ENCODE measurements at places on chromosomes 5 and 9.
A peak's percentile ranks its signal among the peaks of the same experiment; 100 is the strongest.

- no peak for DNase-seq
Measured at GRCh38 chr5:107604990-107605389, 65.7 kb downstream of the EFNA5 start.

- no peak for DNase-seq
Measured at GRCh38 chr5:72630081-72630480, 122.9 kb upstream of the ZNF366 start.

- DNase-seq, result no peak
Measured at GRCh38 chr9:113057193-113057592, 669 bp upstream of the ZFP37 start.

DNA sequence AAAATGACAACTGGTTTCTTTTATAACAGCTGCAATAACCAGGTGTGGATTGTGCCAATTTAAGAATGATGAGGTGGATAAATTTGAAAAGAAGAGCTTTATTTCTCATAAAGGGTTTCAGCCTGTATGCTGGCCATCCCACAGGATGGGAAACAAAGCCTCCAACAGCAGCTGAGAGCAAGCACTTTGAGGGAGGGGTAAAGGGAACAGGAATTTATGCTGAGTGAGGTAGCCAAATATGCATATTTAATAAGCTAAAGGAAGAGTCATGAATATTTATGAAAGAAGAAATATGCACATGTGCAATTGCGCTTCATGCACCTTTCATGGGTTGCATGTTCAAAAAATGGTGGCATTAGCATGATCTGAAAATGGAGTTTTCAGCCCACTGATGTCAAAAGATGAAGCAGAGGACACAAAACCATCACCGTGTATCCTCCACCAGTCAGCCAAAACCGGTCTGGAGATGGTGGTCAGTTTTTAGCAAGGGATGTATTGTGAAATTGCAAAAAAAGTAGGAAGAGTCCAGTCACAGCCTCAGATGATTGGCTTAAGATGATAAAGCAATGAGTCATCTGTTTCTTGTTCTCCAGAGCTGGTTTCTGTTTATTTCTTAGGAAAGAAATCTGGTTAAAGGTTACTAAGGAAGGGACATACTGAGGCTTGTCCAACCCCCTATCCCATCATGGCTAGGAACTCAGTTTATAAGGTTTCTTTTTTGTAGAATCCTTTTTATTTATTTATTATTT is 47.9 kb downstream of the DEPDC1B start:
- DNase-seq, result no peak

DNA sequence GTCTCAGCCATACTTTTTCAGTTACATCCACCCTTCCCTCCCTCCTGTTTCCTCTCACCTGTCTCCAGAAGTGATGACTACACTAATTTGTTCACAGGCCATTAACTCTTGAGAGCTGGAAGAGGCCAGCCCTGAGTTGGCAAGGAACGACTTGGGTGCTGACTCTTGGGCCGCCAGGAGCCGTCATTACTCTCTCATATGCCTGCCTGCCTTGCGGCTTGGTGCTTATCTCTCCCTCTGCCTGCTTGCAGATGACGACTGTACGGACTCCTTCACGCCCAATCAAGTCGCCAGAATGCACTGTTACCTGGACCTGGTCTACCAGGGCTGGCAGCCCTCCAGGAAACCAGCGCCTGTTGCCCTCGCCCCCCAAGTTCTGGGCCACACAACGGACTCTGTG is 66.1 kb downstream of the PAPPA start:
- DNase-seq, result no peak

- no peak for DNase-seq
Measured at GRCh38 chr9:121619545-121620324, 31.7 kb upstream of the DAB2IP start.

- no peak for DNase-seq
Measured at GRCh38 chr9:98378794-98379193, 123.3 kb upstream of the TBC1D2 start.

DNA sequence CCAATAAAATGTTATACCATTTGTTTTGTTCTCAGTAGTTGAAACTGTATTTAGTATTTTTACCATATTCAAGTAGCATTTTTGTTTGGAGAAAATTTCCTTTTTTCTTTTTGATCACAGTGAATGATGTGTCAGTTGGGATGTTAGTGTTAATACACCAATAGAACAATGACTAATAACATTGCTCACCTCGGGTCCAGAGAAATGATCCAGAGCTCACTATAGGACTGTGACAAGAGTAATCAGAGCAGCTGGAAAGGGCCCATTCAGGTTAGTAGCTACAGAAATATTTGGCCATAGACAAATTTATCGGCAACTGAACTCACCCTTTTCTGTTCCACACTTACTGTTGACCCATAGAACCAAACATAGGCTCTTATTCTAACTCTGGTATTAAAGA is 989.2 kb downstream of the TLE4 start:
- DNase-seq, result no peak

- DNase-seq, result no peak
Measured at GRCh38 chr5:1885868-1886845, 3.4 kb upstream of the IRX4 start.

GRCh38 chr5:150606476-150606875 is 34.0 kb upstream of the SYNPO start:
- DNase-seq, result no peak

GRCh38 chr9:111298731-111299598 is 31.1 kb downstream of the OR2K2 start:
- peak; percentile 6 for DNase-seq

GRCh38 chr5:125829349-125829748 is 593.9 kb upstream of the GRAMD2B start:
- no peak for DNase-seq

- DNase-seq, result no peak
Measured at GRCh38 chr9:109474944-109475343, 23.2 kb downstream of the PTPN3 start.

DNA sequence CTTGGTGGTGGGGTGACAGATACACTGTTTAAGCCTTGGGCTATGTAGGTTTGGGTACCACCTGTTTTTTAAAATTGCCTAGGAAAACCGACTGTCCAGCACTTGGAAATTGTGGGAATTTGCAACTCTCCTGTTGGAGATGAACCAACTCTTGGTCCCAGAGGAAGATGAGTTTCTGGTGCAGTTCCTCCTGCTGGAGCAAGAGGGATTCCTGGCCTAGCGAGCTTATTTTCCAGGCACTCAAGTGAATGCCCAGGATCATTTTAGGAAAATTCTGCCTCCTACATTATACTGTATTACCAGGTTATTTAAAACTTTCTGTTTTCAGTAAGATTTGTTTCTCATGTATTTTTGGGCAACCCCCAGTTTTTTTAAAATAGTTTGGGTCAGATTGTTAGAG is 33.7 kb downstream of the AP3S1 start:
- DNase-seq, result no peak

- no peak for DNase-seq
Measured at GRCh38 chr5:130227699-130228098, 323.4 kb downstream of the CHSY3 start.

DNA sequence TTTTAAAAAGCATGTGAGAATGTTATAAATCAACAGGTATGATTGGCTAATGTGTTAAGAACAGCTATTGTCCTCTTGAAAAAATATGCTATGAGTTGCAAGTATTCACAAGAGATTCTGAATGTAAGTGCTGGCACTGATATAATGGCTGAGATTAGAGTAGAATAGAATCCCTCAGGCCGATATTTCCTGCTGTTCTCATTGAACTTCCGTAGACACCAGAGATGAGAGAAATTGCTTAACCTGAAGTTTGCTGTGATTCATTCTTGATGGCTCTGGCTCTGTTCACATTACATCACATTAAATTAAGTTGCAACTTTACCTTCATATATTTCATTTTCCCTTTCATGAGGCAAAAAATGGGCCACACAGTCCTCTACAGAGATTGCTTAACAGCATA is 114.5 kb downstream of the BAAT start:
- no peak for DNase-seq

GRCh38 chr9:120212153-120212852 is 367.7 kb downstream of the CDK5RAP2 start:
- DNase-seq, result no peak

DNA sequence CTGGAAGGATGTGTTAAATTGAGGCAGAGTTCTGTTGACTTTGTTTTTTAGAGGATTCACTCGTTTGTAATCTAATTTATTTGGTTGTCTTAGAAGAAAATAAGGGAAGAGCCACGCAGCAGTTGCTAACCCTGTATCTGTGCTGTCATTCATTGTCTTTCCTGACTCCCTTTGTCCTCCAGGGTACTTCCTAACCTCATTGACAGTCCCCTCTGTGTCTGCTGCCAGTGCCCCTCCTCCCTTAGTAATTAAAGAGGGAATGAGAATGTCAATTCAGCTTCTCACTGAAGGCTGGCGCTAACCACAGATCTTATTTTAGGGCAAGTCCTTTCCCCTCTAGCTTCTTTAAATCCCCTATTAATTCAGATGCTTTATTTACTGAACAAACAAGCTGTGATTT is 84.0 kb downstream of the MAST4 start:
- no peak for DNase-seq
